ENCODE measurements at places on chromosomes 2 and 18.
A peak's percentile ranks its signal among the peaks of the same experiment; 100 is the strongest.

DNA sequence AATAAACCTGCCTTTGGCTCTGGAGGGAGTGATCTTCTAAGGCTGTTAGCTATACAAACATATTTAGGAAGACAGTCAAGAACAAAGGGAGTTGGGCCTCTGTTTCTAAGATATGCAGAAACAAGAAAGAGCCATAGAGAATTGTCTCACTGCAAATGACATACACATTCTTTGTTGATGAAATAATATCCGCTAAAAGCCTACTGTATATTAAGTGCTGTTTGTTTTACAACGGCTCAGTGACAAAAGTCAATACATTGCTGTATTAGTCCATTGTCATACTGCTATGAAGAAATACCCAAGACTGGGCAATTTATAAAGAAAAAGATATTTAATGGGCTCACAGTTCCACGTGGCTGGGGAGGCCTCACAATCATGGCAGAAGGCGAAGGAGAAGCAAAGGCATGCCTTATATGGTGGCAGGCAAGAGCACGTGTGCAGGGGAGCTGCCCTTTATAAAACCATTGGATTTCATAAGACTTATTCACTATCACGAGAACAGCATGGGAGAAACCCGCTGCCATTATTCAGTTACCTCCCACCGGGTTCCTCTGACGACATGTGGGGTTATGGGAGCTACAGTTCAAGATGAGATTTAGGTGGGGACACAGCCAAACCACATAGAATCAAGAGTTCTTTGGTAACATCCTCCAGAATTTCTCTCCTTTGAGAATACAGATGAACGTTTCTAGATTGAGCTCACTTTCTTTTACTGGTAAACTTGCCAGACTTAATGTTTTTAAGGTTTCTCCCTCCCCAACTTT lies 157.8 kb downstream of the PIK3C3 start:
- no peak for DNase-seq

- no peak for DNase-seq
Observed at GRCh38 chr18:58608216-58608615, 20.7 kb downstream of the ALPK2 start.

GRCh38 chr2:161124201-161124600 lies 36.0 kb upstream of the TANK start:
- no peak for DNase-seq

- no peak for DNase-seq
Observed at GRCh38 chr2:156399224-156399949, 36.8 kb upstream of the GPD2 start.

DNA sequence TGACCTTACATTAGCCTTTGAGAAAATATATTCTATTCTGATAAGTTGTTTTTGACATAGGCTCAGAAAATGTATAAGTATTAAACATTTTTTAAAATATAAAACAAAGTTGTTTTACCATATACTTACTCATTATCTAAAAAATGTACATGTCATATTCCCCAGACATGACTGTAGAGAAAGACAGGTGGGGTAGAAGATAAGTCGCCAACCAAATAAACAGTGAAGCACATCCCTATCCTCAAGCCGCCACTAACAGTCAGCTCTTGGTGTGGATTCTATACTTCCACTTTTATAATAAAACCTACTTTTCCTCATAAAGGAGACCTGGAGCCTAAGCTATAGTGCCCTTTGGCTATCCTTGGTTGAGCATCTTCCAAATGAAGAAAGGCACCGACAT lies 26.4 kb downstream of the GDF7 start:
- DNase-seq, result no peak

DNA sequence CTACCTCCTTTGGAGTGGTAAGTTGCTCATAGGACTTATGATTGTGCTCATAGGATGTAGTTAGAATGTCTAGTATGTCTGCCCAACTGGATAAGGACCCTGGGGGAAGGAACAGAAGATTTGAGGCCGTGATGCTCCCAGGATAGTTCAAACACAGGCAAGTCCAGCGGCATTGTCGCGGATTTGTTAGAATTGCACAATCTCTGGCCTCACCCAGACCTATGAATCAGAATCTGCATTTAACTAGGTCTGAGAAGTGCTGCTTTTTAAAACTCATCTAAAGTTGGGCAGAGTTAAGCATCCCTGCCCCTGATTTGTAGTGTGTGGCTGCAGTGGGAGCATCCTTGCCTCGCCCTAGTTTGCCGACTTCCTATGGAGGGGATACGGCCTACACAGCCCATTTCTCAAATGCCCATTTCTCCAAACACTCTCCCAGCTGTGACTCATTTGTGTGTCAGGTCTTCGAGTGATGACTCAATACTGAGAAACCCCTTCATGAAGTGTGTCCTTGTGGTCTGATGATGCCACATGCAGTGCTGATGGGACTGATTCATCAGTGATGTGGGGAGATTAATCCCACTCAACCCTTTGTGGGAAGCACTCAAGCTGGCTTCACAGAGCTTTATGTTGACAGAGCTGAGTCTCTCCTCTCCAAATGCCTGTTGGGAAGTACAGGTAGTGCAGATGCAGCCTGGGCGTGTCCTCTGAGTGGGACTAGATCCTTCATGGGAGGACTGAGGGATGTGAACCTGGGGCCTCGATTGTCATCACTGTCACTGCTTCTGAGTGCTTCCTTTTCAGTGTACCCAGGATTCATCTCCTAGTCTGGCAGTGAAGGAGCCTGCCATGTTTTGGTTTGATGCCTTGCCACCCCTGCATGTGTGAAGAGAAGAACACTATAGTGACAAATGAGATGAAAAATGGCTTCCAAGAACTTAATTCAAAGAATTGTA lies 18.7 kb downstream of the SMIM21 start:
- peak; percentile 16 for DNase-seq

DNA sequence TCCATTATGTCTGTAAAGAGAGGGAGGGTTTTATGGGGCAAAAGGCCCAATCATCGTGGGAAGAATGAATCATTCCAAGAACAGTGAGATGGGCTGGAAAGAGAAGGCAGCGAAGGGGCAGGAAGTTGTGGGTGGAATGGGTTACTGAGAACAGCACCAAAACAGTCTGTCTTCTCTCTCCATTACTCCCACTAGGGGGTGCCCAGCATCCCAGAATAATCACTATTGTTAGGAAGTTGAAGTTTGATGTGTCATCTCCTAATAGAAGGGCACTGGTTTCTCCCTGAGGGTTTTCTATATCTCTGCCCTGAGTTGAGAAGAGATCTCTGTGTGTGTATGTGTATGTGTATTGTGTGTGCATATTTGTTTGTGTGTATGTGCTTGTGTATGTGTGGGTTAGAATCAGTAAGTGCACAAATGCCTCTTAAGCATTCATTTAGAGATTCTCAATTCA lies 76.6 kb upstream of the MAP4K3 start:
- DNase-seq, result peak; percentile 59

DNA sequence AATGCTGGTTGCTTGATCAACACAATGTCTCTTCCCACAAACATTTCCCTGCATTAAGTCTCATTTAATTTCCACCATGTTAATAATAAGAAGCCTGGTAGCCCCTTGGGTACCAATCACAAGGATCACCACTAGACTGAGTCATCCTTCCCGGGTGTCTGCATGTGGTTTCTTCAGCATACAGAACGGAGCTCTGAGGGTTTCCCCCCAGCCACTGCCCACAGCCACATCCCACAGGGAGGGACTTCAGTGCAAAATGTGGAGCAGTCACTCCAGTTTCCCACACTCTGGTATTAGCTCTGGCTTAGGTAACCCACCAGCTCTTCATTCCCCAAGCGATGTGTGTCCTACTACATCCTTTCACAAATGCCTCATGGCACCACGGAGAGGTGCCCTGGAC lies 42.7 kb upstream of the POLE4 start:
- no peak for DNase-seq

DNA sequence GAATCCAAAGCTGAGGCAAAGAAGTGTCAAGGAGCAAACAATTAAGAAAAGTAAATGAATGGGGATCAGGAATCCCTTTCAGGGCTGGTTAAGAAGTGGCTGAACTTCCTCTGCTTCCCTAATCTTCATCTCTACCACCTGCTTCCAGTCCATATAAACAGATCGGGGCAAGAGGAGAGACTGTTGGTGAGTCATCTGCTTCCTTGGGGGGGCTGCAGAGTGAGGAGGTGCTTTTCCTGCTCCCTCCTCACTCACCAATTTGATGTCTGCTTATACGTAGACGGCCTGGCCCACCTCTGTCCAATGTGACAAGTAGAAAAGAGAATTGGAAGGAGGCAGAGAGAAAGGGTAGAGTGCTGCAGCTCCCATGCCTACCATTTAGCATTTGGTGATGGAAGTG lies 68.4 kb downstream of the NAB1 start:
- no peak for DNase-seq

DNA sequence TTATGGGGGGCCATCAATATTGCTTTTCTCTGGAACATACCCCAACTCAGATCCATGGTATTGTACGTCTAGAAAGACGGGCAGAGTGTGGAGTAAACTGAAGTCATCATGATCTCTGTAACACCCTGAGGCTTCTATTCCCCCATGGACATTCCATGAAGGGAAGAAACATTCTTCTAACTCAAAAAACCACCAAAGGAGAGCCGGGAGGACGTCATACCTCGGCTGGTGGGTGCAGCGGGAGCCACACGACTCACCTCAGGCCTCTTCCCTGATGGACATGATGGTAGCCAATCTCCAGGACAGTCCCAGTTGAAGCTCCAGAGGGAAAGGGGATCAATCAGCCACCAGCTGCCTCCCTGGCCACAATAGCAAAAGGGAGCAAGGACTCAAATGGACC lies 127.3 kb downstream of the MREG start:
- no peak for DNase-seq

DNA sequence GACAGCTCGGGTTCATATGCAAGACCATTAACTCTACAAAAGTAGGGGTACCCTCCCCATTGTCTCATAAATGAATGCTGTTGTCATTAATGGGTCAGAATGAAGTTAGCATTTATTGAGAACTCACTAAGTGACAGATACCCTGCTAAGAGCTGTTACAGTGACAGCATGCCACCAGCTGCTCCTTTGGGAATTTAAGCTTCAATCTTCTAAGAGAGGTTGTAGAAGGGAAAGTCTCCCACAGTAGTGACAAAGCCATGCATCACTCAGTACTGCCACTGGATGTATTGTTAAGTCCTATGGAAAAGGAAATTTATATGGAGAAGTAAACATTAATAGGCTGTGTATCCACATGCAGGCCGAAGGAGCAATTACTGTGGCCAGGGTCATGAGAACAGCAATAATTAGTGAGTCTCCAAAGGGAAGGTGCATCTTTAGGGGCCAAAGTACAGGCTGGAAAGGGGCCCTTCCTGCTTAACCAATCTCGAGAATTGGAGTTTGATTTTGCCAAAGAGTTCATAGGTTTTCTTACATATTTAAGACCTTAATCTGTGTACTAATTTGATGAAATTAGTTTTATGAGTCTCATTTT lies 64.5 kb upstream of the FAM124B start:
- DNase-seq, result no peak

DNA sequence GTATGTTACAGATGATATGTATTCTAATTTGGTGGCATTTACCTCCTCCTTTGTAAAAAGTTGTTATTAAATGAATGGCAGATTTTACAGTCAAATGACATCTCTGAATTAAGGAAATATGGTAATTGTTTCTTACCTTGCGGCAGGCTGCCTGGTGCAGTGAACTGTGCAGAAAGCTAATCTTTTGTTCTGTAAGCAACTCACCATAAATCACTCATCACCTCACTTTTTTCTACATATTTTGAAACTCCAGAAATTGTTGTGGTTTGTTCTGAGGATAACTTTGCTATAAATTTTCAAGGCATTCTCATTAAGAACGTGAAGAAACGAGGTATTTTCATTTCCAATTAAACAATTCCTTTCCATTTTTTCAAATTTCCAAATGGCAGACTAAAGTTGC lies 52.7 kb downstream of the ST6GAL2 start:
- DNase-seq, result no peak
